Motor neuron (in vitro differentiated cells): ENCODE measurements at places on chromosomes 4 and X. TPM values are rescaled to one million over a fixed set of nuclear protein-coding genes. Genes with fewer than 3 reads are reported as not detected.

- ATAC-seq = no peak
These were observed 279.0 kb upstream of the VCX3A start for GRCh38 chrX:6813836-6814370.

- ATAC-seq = no peak
These were observed 5.2 kb upstream of the CBR4 start for GRCh38 chr4:169015186-169015623.

Gene ZDHHC15
- total RNA-seq = 6.4 and 8.1 TPM in 2 replicates

DNA sequence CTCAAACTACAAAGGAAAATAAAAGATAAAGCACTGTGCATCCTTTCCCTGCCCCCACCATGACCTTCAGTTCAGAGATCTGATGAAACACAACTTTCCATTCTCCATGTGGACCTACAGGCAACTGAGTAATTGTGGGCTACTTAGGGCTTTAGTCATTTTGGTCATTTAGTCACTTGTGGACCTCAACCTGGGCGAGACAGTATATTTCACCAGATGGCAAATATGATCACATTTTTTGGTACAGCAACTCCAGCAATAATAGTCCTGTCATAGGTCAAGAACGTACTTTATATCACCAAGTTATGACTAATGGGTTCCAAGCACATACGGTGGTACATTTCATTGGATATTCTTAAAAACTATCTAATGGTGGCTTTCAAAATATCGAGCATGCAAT, 141.2 kb downstream of the PDGFC start:
- no peak for ATAC-seq
